Esophagus mucosa (tissue), 1 donor: ENCODE measurements at places on chromosomes 6 and 20. TPM values are rescaled to one million over a fixed set of nuclear protein-coding genes. Genes with fewer than 3 reads are reported as not detected.

ULBP1 gene
- 1.2 TPM for total RNA-seq

DNA sequence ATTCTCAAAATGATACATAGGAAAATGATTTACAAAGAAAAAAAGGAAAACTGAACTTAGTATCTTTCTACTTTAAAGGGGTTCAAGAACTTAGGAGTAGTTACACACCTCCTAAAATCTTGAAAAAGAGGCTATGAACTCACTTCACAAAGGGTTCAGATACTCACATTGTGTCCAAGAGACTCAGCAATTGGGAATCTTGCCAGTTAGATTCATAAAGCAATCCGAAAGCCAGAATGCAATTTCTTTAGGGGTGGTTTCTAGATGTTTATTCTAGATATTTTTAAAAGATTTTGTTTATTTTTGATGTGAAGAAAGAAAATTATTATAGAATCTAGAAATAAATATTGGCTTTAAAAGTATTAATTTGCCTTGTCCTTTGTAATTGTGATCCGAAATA is 1.7 kb upstream of the MYB start:
- ATAC-seq: no peak

DNA sequence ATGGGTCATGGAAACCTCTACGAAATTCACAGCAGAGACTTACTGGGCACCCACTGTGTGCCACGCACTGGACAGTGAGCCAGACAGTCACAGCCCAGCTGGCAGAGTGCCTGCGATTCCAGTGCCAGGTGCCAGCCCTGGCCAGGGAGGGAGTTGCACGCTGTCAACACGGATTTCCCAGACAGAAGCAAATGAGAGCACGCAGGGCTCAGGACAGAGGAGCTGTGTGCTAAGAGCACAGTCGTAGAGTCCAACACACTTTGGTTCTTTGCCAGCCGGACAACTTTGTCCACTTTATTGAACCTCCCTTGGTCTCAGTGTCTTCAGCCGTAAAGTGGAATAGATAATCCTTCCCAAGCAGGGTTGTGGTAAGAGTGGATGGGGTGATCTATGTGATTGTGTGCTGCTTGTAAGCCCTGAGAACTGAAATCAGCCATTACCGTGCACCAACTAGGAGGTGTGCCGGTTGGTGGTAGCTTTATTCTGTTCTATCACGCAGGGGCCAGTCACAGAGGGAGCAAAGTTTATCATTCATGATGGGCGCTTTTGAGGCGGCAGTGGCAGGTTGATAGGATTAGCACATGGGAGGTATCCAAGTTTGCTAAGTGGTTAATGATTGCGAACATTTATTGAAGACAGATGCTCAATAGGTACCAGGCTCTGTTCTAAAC is 40.6 kb downstream of the SIRPA start:
- ATAC-seq: no peak

- ATAC-seq: no peak
Measured at GRCh38 chr20:24612799-24613775, 143.7 kb downstream of the SYNDIG1 start.

DNA sequence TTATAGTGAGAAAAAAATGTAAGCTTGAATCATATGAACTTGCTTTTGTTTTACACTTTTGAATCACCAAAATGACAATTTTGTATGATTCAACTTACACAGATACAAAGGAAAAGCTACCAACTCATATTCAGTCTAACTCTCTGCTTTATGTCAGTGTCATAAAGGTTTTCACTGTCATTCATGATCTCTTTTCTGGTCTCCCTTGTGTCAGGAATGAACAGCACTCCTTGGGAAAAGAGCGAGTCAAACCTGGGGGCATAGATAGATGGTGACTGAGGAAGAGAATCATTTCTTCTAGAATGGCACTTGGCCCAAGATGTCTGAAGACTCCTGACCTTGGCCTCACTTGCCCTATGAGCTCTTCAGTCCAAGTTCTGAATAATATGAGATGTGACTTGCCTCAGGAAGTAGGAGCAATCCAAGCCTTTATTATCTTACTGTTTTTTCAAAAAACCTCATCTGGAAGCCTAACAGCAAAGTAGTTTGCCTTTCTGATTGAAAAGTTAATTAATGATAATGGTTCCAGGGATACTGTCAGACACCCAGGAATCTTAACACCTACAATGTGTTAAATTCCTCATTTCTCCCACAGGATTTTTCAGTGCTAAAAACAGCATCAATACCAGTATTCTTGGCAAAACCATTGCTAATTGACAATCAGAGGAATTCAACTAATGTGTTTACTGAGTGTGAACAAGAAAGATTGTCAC is 270.0 kb upstream of the HSF2 start:
- no peak for ATAC-seq
